Large intestine (tissue), 12 donors: ENCODE measurements at places on chromosomes 1 and 21. TPM values are rescaled to one million over a fixed set of nuclear protein-coding genes. Genes with fewer than 3 reads are reported as not detected.

GRCh38 chr1:116226017-116226416, 114.8 kb downstream of the MAB21L3 start:
- DNase-seq, result no peak

DNA sequence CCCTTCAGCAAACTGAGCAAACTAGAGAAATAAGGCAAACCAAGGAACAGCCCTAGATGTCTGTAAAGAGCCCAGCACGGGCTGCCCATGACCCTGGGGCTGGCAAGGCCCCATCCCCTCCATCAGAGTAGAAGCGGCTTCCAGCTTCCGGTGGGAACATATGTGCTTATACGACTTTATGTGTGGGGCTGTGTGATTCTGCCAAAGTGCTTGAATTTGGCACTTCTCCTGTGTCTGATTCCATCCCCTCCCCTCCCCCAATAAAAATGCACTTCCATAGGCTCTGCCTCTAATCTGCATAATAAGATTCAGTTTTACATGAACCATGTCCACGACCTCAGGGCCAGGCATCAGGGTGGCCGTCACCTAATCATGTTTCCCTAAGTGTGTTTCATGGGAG, 236.6 kb downstream of the DSCAM start:
- no peak for DNase-seq

DNA sequence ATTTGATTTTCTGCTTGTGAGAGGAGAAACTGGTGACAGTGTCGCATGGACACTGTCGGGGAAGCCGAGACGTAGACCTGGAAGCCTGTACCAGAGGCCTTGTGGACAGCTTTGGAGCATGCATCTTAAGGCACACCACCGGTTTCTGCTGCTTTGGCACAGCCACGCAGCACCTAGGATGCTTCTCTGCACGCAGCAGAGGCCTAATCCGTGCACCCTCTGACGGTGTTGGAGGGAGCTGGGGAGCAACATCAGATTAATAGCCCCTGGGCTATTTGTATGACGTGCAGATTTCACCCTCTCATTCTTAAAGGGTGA, 30.3 kb downstream of the TEX35 start:
- no peak for DNase-seq

The NTMT2 gene
- not detected for polyA plus RNA-seq

DNA sequence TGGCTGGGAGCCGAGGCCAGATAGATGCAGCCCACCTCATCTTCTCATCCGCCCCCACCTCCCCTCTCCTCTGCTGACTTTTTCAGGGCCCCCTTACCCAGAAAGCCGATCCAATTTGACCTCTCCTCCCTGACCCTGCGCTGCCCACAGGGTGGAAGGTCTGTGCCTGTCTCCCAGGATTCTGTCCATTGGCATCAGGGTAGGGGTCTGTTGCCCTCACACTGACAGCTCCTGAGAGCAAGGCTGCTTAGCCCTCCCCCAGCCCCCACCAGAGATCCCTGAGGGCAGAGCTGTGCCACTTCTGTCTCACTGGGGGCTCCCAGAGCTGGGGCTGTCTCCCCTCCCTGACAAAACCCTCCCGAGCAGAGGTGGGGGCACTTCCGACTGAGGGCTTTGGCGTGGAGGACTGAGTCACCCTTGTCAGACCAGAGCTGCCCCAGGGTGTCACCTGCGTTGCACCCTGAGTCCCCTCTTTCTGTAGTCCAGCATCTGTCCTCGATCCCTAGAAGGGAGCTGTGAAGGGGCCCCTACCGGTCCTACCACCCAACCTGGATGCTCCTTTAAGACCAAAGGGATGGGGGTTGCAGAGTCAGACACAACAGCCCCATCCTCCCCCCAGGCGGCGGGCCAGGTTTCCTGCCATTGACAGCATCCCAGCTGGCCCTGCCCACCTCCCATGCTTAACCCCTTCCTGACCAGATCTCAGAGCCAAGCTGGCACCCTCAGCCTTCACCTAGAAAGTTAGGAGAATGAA, 2.4 kb upstream of the FAM110D start:
- no peak for DNase-seq

The RXRG gene
- 1.5 TPM for polyA plus RNA-seq

DNA sequence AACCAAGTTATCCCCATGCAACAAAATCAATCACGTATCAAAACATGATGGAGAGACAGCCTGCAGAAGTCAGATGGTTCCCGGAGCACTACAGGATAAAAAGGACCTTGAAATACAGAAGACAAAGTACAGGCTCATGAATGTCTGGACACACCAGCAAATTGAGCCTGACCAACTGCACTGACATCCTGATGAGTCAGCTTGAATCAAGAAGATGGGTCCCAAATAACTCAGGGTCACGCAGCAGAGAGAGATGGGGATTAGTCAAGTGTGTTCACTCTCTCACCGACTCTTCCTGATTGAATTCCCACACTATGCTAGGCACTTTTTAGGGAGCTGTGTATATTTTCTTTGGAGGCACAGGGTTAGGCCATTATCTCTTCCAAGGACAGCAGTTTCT, 71.1 kb upstream of the DIRAS3 start:
- DNase-seq, result no peak

DNA sequence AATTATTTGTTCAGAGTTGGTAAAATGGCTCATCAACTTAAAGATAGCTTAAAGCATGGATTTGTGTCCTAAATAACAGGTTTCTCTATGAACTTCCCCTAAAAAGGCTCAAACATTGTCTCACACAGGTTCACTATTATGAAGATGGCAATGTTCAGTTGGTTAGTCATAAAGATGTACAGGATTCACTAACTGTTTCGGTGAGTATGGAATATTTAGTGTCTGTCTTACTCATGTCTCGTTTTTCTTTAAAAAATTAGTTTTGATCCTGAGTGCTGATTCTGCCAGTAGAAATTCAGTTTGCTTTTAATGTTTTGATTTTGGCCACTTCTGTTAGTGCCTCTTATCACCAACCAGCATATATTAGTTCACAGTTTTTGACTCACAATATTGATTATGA, 7.5 kb upstream of the MOV10 start:
- DNase-seq, result no peak

The KIAA1614 gene
- polyA plus RNA-seq, result 2.1 TPM

- no peak for DNase-seq
Observed at GRCh38 chr1:215749414-215749813, 182.3 kb downstream of the KCTD3 start.

GRCh38 chr1:147509786-147510395, 31.4 kb upstream of the BCL9 start:
- DNase-seq, result no peak
